Urothelium cell line (cell line): ENCODE measurements at places on chromosomes 16 and 17.

- no peak for DNase-seq
Observed at GRCh38 chr17:77185137-77185536, 44.4 kb downstream of the SEC14L1 start.

- no peak for DNase-seq
Observed at GRCh38 chr17:1762901-1763898, 1.3 kb downstream of the SERPINF1 start.

- peak; percentile 64 for DNase-seq
Observed at GRCh38 chr16:88468275-88469129, 15.4 kb downstream of the ZFPM1 start.

DNA sequence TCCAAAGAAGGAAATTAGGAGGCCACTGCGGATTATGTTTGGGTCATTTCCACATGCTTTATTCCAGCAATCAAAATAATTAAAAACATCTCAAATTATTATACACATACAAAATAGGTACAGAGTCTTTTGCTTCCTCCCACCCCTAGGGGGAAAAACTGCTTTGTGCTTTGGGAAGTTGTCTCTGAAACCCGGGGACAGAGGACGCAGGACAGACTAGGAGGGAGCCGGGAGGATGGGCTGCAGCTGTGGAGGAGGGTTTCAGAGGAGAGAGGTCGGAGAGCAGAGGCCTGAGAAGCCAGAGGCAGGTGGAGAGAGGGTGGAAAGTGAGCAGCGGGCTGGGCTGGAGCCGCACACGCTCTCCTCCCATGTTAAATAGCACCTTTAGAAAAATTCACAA lies 17.4 kb downstream of the COL1A1 start:
- no peak for DNase-seq

DNA sequence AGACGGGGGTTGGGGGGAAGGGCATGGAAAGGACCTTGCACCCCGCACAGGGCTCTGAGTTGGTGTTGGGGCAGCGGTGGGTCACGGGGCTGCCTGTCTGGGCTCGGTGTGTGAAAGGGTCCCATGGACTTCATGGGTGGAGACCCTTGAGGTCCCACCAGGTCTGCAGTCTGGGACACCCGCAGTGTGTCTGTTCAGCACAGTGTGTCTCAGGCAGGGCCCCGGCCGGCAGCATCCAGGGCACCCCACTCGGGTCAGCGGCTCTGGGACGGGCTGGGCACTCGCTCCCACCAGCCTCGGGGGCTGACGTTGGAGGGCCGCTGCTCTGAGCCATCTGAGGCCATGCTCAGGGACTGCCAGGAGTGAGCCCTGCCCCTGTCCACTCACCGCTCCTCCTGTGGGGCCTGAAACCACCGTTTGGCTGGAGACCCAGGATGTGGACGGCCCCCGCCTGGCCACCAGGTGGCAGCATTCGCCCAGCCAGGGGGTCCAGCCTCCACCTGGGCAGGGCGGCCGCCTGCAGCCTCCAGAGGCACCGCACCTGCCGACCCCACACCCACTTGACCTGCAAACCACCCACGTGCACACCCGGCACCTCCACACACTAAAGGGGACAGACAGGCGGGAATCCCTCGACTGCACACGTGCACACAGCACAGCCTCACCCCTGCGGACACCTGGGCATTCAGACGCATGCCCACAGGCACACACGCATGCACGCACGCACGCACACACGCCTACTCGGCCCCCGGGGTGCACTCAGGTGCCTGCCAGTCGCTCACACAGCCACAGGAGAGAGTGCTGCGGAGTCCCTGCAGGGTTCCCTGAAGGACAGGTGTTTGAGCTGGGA lies 10.1 kb upstream of the ZFPM1 start:
- peak; percentile 91 for DNase-seq
